ENCODE measurements at places on chromosomes 16 and 17. TPM values are rescaled to one million over a fixed set of nuclear protein-coding genes. Genes with fewer than 3 reads are reported as not detected.

The SYCE1L gene
- polyA plus RNA-seq: 3.4 TPM

The SMIM5 gene
- not detected for polyA plus RNA-seq

The ESRP2 gene
- not detected for polyA plus RNA-seq

The ZNF23 gene
- polyA plus RNA-seq: 40.4 TPM

The DCXR gene
- polyA plus RNA-seq: 148 TPM

The VTN gene
- polyA plus RNA-seq: 1.2 TPM

The ELMO3 gene
- 2.2 TPM for polyA plus RNA-seq
